Lower leg skin (tissue), 4 donors: ENCODE measurements at places on chromosomes 13 and 19.
A peak's percentile ranks its signal among the peaks of the same experiment; 100 is the strongest.

DNA sequence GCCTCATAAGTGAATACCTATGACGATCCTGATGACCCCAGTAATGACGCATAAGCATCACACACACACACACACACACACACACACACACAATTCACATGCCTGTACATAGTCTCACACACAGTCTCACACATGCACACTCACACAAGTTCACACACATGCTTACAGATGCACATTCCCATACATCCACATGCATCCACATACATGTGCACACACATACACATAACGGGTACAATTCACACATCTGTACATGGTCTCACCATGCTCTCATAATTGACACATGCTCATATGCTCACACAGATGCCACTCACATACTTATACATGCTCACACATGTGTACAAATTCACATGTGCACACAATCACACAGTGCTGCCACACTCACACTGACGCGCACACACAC is 105.7 kb upstream of the VSTM2B start:
- no peak for DNase-seq

DNA sequence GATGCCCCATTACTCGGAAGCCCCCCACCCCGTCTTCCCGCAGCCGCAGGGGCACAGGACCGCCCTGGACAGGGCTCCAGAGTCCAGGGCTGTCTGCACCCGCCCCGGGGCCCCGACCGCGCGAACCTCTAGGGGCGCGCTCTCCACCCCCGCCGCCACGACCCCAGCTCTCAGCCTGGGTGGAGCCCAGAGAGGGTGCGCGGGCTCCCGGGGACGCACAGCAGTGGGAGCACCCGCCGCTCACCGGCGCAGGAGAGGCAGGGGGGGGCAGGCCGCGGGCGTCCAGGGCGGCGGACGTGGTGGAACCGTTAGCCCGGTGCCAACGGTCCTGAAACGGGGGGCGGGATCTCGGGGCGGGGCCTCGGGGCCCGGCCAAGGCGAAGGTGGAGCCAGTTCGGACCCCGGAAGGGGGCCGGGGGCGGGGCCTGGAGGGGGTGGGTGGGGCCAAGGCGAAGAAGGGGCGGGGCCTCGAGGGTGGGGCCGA is at the start of gene ATP8B3:
ATP8B3 (minus strand) TSS at position 335 of the 484 bp plus-strand sequence. CDS start 540 bp downstream, outside the sequence.
- no peak for DNase-seq

GRCh38 chr13:80858131-80858530 is 517.2 kb upstream of the SPRY2 start:
- no peak for DNase-seq

DNA sequence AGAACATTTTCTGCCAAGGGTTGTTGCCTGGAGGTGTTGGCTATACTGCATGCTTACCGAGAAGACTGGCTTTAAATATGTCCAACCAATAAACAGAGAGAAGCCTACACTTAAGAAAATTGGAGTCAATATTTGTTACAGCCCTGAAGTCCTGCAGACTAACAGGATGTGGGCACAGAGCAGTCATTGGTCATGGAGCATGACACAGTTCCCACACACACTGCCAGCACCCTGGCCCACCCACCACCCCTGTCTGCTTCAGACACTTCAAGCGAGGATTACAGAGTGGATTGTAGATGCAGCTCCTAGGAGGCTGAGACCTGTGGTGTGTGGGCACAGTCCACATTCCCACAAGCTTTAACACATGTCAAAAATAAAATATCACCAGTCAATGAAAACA is 21.0 kb upstream of the SERP2 start:
- no peak for DNase-seq

DNA sequence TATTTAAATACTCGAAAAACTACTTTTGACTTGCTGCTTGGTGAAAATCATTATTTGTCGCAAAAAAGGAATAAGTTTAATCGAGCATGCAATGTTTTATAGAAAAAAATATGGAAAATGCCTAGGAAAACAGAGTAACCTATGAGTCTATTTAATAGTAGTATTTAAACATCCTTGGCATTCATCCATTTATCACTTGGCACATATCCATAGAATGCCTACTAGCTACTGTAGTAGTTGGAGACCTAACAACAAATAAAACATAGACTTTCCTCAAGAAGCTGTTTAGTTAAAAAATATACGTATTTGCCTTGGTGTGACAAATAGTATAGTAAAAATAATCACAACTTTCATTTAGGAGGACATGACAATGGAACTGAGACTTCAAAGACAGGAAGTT is 302.1 kb downstream of the DIAPH3 start:
- no peak for DNase-seq

- DNase-seq: peak; percentile 42
Measured at GRCh38 chr13:31909864-31910551, 121.6 kb upstream of the FRY start.

GRCh38 chr19:3573858-3574637 is 1.3 kb downstream of the HMG20B start:
- peak; percentile 89 for DNase-seq

DNA sequence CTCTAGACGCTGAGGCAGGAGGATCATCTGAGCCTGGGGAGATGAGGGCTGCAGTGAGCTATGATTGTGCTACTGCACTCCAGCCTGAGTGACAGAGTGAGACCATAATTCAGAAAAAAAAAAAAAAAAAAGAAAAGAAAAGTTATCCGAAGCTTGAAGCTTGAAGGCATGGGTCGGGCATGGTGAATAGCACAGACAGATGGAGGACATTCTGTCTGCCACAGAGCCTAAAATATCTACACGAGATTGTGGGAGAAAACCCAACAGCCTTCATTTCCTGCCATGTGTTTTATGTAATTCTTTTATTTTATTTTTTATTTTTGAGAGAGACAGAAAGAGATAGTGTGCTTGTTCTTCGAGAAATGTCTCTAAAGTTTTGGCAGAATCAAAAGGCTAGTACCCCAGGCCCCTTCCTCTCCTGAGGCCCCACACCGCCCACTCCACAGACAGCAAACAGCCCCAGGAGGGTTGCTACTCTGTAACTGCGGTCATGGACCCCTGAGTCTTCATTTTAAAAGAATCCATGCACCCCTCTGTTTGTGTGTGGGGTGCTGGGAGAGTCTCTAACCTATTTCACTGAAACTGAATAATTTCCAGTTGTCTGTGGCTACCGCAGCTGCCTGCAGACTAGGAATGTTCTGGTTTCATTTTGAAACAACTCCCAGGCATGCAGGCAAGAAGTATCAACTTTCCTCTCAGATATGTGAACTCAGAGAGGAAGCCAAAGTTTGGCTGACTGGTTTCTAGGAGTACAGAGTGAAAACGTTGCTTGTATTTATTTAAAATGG is 38.4 kb upstream of the RCBTB2 start:
- no peak for DNase-seq

GRCh38 chr13:41599619-41600018 is 142.3 kb downstream of the RGCC start:
- no peak for DNase-seq

- DNase-seq: no peak
Measured at GRCh38 chr13:73898276-73898675, 235.9 kb downstream of the KLF12 start.

DNA sequence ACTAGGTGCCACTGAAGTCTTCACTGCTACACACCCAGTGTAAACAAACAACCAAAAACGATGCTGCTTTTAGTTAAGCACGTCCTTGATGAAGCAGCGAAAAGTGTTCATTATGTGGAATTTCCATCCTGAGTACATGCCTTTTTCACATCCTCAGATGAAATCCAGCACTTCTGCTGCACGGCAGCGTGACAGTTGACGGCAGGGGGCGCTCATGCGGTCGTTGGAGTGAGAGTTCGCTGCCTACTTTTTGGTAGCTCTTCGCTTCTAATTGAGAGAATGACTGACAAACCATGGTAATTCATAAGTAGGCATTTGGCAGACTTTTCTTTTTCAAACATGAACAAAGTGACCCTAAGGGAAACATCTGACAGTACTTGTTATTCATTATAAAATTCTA is 1124.9 kb downstream of the EFNB2 start:
- DNase-seq: peak; percentile 85

- DNase-seq: no peak
Measured at GRCh38 chr19:11257846-11258380, 4.4 kb downstream of the DOCK6 start.

GRCh38 chr13:40095695-40096356 is 440.4 kb downstream of the COG6 start:
- DNase-seq: no peak

DNA sequence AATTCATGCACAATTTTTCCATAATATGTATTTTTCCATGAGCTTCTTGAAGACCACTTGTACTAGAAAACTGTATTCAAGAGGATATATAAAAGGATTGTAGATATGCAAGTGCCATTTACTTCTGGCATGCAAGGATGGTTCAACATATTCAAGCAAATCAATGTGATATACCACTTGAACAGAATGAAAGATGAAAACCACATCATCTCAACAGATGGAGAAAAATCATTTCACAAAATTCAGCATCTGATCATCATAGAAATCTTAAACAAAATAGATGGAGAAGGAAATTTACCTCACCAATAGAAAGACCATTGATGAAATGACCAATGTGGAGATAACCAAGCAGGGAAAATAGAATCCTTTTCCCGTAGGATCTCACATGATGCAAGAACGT is 5.1 kb upstream of the ZNF816 start:
- no peak for DNase-seq

- DNase-seq: no peak
Measured at GRCh38 chr13:98240135-98240534, 63.1 kb upstream of the RNF113B start.

DNA sequence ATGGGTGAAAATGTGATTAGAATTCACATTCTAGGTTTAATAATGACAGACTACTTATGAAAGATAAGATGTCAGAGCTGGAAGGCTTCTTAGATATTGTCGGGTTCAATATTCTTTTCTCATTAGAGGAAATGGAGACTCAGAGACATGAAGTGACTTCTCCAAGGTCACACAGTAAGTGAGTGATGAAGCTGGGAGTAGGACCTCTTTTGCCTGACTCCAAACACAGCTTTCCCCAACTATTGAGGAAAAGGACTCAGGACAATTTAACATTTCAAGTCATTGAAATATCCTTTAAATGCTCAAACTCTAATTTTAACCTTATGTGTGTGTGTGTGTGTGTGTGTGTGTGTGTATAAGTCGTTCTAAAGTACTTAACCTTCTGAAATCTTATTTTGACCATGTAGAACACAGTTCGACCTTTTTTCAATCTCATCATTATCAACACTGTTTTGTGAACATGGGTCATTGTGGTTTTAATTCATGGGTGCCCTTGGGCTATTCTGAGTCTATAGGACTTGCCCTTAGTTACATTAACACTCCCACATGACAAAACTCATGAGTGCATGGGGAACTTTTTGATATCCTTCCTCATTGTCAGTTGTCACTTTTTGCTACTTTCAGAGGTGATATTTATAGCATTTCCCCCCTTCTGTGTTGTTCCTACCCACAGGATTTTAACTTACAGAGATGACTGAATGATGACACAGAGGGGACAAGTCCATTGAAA is 53.0 kb downstream of the LRCH1 start:
- DNase-seq: no peak

- DNase-seq: no peak
Measured at GRCh38 chr19:48741129-48741999, 954 bp upstream of the RASIP1 start.

- no peak for DNase-seq
Measured at GRCh38 chr13:37869506-37869755, 141 bp downstream of the TRPC4 start.

DNA sequence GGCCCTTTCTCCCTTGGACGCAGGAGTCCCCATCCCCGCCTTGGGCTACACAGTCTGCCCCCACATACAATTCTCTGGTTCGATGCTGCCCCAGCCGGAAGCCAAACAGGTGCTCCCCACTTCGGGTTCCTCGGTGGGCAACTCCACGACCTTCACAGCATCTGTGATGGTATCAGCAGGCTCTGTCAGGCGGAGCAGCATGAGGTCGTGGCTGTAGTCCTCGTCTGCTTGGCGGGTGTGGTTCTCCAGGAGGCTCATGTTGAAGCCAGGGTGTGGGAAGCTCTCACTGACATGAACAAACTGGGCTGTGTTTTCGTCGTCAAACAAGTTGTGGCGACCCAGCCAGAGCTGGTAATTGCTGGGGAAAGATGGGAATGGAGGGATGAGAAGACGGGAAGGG is 3.5 kb downstream of the KLK1 start:
- no peak for DNase-seq

- DNase-seq: no peak
Measured at GRCh38 chr13:46126056-46126455, 21.2 kb upstream of the CPB2 start.
